ENCODE measurements at places on chromosomes 16 and 17.

DNA sequence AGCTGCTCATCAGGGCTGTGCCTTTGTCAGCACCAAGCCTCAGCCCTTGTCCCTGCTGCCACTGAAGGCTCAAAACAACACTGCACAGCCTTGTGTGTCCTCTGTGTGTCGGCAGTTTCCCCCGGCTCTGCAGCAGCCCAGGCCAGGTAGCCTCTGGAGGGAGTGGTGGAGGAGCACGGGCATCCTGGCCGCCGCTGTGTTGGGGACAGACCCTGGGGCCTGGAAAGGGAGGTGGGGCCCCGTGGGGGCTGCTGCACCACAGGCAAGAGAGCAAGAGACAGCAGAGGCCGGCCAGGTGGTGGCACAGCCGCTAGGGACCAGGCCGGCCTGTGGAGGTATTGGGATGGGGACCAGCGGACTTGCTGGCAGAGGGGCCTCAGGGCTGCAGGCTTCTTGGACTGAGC is 96.9 kb upstream of the ZNF750 start:
- no peak for DNase-seq

DNA sequence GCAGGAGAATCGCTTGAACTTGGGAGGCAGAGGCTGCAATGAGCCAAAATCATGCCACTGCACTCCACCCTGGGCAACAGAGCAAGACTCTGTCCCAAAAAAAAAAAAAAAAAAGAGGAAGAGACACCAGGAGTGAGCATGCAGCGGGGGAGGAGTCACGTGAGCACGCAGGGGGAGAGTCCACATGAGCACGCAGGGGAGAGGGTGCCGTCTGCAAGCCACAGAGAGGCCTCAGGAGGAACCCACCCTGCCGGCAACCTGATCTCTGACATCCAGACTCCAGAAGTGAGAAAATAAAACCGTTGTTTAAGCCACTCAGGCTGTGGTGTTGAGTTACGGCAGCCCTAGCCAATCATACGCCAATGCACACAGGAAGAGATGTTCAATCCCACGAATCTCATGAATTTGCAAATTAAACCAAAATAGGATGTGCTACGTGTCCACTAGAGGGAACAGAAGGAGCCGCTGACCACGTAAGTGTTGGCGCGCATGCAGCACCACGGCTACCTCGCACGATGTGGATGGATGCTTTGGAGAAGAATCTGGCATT is 42.2 kb downstream of the CCDC57 start:
- DNase-seq, result no peak

GRCh38 chr16:49693445-49693844 is 162.5 kb downstream of the ZNF423 start:
- DNase-seq, result no peak

DNA sequence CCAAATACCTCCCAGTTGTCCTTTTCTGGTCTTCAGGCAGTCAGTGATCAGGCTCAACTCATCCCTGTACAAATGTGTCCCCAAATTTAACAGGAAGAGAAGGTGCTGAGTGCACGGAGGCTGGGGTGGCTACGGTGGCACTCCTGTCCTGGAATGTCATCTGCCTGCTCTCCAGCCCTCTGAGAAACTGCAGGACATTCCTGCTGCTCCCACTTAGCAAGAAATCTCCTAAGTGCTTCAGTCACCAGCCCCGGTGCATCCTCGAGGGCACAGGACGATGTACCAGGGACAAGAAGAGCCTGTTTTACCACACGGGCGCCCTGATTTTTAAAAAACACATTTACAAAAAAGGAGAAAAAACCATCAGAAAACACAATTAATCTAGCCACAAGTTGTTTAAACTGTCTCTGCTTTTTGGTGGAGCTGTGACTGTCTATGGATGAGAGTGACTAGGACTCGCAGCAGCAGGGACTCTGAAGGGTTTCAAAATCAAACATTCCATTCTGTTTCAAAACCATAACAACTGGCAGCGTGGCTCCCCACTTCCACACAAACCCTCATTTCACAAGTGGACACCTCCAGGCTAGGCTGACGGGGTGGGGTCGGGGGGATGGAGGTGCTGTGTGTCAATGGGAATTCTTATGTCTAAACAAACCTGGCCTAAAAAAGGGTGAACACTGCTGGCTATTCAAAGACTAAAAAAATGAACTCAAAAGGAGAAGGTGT is 65.3 kb upstream of the CNEP1R1 start:
- DNase-seq, result no peak

GRCh38 chr17:73352261-73352660 is 40.5 kb upstream of the CDC42EP4 start:
- no peak for DNase-seq

GRCh38 chr16:85046931-85047866 is 19.6 kb downstream of the KIAA0513 start:
- no peak for DNase-seq

GRCh38 chr16:79648826-79649225 is 48.3 kb upstream of the MAF start:
- no peak for DNase-seq

DNA sequence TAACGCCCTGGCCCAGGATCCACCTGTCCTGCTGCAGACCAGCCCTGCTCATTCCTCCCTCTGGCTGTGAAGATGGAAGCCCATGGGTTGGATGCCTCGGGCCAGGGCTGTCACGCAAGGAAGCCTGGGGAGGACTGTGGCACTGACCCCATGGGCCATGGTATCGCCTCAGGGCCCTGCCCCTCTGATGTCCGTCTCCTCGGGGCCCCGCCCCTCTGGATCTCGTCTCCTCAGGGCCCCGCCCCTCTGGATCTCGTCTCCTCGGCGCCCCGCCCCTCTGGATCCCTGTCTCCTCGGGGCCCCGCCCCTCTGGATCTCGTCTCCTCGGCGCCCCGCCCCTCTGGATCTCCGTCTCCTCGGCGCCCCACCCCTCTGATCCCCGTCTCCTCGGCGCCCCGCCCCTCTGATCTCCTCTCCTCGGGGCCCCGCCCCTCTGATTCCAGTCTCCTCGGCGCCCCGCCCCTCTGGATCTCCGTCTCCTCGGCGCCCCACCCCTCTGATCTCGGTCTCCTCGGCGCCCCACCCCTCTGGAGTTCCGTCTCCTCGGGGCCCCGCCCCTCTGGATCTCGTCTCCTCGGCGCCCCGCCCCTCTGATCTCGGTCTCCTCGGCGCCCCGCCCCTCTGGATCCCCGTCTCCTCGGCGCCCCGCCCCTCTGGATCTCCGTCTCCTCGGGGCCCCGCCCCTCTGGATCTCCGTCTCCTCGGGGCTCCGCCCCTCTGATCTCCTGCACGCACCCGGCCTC is 24.0 kb downstream of the METRNL start:
- DNase-seq, result no peak

GRCh38 chr17:3982113-3982512 is 17.9 kb upstream of the ATP2A3 start:
- DNase-seq, result no peak

DNA sequence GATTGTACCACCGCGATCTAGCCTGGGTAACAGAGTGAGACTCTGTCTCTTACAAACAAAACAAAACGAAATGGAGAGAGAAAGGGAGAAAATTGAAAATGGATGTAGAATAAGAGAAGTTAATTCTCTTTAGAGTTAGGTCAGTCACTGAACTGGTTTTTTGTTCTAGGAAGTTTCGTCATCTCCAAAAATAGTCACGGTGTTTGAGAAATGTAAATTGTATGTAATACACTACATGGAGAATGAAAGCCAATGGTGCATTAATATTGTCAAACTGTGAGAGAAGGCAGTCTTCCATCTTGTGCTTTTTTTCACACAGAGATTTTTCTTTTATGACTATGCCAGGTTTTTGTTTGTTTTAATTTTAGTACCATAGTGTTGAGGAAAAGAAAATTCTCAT is 145.9 kb downstream of the BCAS3 start:
- DNase-seq, result no peak

GRCh38 chr16:82042846-82043245 is 7.8 kb downstream of the HSD17B2 start:
- DNase-seq, result no peak
